Activated T-cell treated with anti-CD3 and anti-CD28 coated beads, Interleukin-2, amount 50 U/mL, for 4 hours (primary cell): ENCODE measurements at places on chromosomes 6 and 20.
A peak's percentile ranks its signal among the peaks of the same experiment; 100 is the strongest.

GRCh38 chr6:37490536-37491170 is 9.0 kb downstream of the CCDC167 start:
- DNase-seq, result no peak

GRCh38 chr6:52409499-52409898 is 10.6 kb upstream of the EFHC1 start:
- no peak for DNase-seq

- DNase-seq, result no peak
Measured at GRCh38 chr6:111464184-111464583, 18.8 kb downstream of the REV3L start.

DNA sequence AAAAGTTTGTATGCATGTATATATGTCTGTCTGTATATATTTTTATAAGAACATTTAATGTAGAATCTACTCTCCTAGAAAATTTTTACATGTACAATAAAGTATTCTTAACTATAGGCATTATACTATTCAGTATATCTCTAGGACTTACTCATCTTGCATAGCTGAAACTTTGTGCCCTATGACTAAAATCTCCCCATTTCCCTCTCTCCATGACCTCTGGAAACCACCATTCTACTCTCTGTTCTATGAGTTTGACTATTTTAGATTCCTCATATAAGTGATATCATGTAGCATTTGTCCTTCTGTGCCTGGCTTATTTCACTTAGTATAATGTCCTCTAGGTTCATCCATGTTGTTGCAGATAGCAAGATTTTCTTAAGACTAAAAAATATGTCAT is 205.1 kb upstream of the SMLR1 start:
- DNase-seq, result no peak

DNA sequence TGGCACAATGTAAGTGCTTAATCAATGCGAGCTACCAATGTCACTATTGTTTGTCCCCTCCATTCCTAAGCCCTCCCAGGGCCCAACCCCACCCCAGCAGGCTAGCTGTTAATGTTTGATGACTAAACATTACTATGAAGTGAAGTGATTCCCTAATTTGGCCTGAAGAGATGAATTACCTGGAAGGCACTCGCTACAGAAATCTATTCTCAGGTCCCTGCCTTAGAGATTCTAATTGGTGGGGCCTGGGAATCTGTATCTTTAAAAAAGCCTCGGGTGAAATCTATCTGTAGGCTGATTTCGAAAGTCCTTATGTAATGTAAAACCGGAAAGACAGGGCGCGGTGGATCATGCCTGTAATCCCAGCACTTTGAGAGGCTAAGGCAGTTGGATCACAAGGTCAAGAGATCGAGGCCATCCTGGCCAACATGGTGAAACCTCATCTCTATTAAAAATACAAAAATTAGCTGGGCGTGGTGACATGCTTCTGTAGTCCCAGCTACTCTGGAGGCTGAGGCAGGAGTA is 16.9 kb upstream of the SNAI1 start:
- no peak for DNase-seq

DNA sequence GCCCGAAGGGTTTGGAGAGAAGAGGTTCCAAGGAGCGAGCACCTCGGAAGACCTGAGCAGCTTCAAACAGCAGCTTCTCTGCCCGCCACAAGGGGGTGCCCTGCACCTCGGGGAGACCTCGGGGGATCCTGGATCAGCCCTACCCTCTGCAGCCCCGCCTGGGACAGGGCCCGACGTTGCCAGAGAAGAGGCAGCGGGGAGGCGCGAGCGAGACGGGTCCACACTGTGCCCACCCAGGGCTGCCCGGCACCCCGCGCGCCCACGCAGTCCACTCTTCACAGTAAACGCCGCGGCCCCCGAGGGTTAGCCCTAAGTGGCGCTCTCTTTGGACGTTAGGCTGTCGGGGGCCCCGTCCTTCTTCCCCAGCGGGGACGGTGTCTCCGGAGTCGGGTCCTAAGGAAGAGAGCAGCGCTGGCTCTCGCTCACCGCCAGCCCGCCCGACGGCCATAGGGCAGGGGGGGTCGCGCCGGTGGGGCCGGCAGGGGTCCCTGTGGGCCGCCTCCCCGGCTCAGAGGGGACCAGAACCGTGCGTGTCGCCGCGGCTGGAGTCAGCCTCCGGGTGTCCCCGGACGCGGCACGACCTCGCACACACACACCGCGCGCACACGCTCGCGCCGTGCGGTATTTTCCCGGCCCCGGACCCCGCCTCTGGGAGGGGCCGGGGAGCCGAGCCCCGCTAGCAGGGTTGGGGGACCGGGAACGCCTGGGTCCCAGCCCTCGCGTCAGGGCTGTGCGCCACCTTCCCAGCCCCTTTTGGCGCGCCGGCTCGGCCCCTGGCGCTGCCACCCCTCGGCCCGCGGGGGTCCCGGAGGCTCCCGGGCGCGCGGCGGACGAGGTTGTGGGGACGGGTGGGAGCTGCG is 929 bp downstream of the CDH22 start:
- DNase-seq, result peak; percentile 72

DNA sequence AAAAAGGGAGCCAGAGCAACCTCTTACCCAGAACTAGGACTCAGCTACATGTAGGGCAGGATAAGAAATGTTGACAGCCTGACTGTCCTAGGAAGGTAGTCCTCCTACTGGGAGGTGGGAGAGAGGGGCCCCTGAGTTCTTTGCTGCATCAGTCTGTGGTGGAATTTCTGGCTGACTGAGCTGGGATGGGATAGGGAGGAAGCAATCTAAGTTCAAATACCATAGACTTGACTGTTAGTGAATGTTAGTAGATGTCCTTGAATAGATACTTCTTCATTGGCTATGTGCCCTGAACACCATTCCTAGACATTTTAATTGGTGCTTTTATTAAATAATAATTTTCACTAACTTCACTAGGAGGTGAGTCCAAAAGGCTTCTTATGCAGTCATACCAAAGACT is 1343.6 kb upstream of the CITED2 start:
- no peak for DNase-seq

GRCh38 chr20:63771046-63771707 is 31.6 kb downstream of the SLC2A4RG start:
- DNase-seq, result no peak
